Endodermal cell (in vitro differentiated cells): ENCODE measurements at places on chromosomes 1 and 21. TPM values are rescaled to one million over a fixed set of nuclear protein-coding genes. Genes with fewer than 3 reads are reported as not detected.

FALEC gene
- total RNA-seq, result 1.6 TPM in 1 of 3 replicates, not detected in the others

DNA sequence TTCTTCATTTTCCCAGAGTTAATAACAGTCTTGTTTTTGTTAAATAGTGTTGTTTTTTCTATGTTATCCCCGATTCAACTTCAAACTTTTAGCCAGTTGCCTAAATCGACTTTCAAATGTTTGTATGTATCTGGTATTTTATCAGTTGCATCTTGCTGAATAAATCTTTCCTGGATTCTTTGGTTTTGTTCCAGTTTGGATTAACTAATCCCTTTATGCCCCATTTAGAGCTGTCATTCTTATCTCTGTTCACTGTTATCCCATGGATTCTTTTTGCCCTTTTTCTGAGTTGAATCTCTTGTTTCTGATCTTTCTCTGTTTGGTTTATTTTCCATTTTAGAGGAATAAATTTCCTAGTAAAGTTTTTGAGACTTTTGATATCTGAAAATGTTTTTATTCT lies 31.1 kb upstream of the PTCH2 start:
- DNase-seq, result no peak

- DNase-seq, result no peak
These were observed 505.2 kb downstream of the SMYD3 start for GRCh38 chr1:246001837-246002230.

RIPPLY3 gene
- 27.5 to 31.1 TPM (median 28.0 TPM) in 3 replicates for total RNA-seq

RIIAD1 gene
- total RNA-seq, result not detected in 3 replicates

DNA sequence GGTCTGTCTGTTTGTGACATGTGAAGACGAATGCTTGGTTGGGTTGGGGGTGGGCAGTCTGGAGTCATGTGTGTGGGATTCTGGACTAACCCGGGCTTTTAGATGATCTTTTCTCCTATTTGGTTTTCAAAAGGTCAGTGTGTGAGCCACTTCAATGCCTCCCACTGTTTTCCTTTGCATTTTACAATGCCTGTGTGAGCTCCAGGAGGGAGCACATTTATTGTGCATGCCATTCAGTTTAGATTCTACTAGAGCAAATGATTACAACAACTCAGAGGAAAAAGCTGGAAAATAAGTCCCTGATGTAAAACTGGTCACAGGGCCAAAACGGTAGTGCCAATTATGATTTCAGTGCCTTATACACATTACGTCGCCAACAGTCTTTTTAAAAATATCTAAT lies 90.9 kb downstream of the LYPLAL1 start:
- no peak for DNase-seq

DNA sequence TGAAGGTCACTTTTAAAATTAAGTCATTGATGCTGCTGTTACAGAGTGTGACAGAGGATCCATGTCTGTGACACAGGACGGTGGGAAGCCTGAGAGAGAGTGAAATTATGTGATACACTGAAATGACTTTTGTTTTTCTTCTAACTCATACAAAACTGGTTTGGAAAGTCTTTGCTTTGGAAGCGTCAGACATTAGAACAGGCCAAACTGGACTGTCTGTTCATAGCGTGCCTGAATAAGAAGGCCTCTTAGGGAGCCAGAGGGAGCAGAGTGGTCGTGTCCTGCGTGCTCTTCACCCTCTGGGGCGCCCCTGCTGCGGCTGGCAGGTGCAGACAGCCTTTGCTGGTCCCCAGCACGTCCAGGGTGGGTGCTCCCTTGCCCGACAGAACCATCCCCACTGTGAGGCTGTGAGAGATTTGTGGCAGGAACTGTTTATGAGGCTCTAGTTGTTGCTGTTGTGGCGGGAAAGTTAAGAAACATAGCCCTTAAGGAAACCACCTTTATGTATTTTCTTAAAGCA lies 19.7 kb upstream of the PGD start:
- no peak for DNase-seq

GRCh38 chr1:183243161-183244050 lies 57.3 kb downstream of the LAMC2 start:
- no peak for DNase-seq

CRABP2 gene
- 224 and 243 TPM in 2 replicates for total RNA-seq

GRCh38 chr1:204799630-204800029 lies 71.0 kb upstream of the NFASC start:
- DNase-seq, result no peak

LIPI gene
- not detected in 2 replicates for total RNA-seq

GCLM gene
- 14.0 and 17.4 TPM in 2 replicates for total RNA-seq

DNA sequence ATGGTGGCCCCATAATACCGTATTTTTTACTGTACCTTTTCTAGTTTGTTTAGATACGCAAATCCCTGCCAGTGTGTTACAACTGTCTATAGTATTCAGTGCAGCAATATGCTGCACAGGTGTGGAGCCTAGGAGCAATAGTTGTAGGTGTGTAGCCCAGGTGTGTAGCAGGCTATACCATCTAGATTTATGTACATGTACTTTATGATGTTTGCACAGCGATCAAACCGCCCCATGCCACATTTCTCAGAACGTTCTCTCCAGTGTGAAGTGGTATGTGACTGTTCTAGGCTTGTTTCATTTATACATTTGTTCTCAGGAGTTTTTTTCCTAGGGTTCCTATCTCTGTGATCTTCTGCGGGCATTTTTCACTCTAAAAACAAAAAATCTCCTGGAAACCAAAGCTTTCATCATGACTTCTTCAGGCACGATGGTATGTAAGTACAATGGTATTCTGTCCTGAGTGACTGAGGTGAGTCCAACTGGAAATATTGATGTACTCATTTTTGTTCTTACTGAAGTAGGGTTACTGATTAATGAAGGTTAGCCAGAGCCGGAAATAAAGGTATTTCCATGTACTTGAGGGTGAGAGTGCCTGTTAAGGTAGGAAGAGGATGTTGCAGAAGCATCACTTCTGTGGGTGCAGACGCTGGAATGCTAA lies 153.0 kb downstream of the GABPA start:
- DNase-seq, result no peak

- no peak for DNase-seq
These were observed 1355.7 kb downstream of the BRINP3 start for GRCh38 chr1:189121941-189122340.

GRCh38 chr21:40507978-40508377 lies 339.0 kb downstream of the DSCAM start:
- no peak for DNase-seq

COL24A1 gene
- total RNA-seq, result 0.43 and 0.84 TPM in 2 replicates

GRCh38 chr1:78145105-78145580 lies 99.4 kb downstream of the GIPC2 start:
- peak; percentile 73 for DNase-seq

- no peak for DNase-seq
These were observed 67.1 kb downstream of the CD58 start for GRCh38 chr1:116503546-116504307.

DNA sequence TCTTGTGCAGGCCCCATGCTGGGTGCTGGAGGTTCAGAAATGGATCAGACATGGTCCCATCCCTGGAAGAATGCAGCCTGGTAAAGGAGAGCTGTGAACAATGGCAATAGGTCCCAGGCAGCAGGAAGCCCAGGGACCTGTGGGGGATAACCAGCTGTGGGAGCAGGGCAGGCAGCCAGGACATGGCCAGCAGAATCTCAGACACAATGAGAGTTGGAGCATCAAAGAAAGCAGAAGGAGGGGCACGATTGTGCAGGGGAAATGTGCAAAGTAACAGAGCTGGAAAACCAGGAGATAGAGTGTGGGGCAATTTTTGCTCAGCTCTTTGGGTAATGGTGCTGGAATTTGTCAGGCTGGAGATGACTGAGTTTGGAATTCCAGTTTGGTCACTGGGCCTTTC lies 44.3 kb downstream of the C8B start:
- DNase-seq, result no peak

DNA sequence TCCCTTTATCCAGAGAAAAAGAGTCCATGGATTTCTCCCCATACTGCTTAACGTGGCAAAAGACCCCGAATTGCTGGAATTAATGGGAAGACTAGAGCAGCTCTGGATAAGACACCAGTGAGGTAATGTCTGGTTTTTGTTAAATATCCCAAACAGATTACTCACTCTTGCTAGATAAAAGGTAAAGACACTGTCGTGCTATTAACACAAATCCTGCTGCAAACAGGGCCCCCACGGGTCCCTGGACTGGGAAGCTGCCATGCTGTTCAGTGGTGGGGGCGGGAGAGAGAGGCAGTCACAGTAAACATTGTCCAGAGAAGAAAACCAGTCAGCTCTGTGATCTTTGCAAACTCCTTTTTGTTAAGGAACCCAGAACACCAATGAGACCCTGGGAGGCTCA lies 15.2 kb upstream of the SRP9 start:
- no peak for DNase-seq

TOR3A gene
- total RNA-seq, result 21.9 and 23.4 TPM in 2 replicates

MPL gene
- 0.36 and 0.64 TPM in 2 replicates for total RNA-seq

TPTE gene
- not detected in 2 replicates for total RNA-seq

DNA sequence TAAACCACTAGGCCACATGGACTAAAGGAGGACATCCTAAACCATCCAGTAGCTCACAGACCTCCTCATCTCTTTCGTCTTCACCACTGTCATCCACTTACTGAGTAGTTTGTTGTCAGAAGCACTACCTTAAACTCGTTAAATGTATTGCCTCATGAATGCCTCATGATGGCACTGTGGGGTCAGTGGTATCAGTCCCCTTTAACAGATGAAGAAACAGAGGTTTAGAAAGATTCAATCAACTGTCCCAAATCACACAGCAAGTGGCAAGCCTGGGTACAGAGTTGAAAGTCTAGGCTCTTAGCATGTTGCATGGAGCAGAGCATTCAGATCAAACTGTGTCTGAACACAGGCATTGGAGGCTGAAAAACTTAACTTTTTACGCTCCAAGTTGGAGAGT lies 183.6 kb upstream of the KIAA0040 start:
- peak; percentile 56 for DNase-seq

- peak; percentile 36 for DNase-seq
These were observed 91.1 kb downstream of the DMRTB1 start for GRCh38 chr1:53550201-53550741.

SLAMF8 gene
- total RNA-seq, result not detected in 3 replicates

DNA sequence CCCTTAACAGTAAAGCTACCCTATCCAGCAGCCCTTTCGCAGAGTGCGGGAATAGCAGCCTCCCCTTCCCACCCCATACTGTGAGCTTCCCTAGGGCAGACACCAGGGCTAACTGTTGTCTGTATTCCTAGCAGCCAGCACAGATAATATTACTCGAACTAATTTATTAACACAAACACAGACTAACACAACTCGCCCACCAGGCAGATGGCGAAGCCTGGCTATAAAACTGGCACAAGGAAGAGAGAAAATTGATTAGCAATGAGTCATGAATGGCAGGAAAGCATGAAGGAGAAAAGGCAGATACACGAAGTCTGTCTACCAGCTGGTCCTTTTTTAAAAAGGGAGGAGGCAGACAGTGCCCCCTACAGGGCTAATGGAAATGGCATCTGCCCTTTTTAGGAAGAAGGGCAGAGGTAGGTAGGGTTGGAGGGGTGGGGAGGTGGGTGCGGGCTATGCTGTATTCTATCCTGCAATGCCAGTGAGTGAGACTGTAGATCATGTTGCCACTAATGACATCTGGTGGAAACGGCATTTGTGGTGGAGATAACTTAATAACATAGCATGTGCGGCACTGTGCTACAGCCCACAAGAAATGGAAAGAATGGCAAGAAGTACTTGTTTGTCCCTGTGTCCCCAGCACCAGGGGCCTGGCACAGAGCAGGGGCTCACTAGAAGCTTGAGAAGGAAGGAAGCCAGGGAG lies 30.6 kb upstream of the CTPS1 start:
- peak; percentile 95 for DNase-seq

DNA sequence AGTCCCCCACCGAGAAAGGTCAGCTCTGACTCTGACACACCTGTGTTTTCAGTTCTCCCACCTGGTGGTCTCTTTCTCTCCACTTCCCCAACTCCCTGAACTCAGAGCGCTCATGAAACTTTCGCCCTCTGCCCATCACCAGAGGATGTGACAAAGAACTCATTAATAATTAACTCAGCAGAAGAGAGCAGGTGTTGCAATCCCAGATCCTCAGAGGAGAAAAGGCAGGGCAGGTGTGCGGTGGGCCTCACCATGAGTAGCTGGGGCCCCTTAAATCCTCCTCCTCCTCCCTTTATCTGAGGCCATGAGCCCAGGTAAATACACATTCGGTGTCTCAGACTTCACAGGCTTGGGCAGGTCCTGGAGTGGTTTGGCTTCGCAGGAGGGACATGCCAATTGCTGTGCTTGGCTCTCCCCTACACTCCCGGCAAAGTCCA lies 1.7 kb upstream of the LAMB3 start:
- no peak for DNase-seq

RGS18 gene
- total RNA-seq, result not detected in 3 replicates

- DNase-seq, result no peak
These were observed 26.3 kb downstream of the CAPN9 start for GRCh38 chr1:230773396-230774033.

- DNase-seq, result peak; percentile 23
These were observed 231.3 kb downstream of the SETD4 start for GRCh38 chr21:35829067-35829466.

DNA sequence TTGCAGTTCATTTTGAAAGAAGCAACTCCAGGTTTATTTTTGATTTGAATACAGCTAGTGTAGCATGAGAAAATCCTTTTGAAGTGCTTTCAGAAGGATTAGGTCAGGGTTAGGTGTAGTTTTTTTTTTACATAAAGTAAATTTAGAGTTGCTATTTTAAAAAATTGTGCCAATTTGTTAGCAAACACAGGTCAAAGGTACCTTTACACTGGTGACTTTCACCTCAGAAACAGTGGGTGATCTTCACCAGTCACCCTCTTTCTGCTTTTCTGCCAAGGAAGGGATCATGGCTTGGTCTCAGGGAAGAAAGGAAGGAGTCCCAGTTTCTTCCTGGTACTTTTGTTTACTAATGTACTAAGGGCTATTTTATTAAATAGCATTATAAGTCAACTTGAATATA lies 111.5 kb downstream of the SDCCAG8 start:
- DNase-seq, result no peak

DNA sequence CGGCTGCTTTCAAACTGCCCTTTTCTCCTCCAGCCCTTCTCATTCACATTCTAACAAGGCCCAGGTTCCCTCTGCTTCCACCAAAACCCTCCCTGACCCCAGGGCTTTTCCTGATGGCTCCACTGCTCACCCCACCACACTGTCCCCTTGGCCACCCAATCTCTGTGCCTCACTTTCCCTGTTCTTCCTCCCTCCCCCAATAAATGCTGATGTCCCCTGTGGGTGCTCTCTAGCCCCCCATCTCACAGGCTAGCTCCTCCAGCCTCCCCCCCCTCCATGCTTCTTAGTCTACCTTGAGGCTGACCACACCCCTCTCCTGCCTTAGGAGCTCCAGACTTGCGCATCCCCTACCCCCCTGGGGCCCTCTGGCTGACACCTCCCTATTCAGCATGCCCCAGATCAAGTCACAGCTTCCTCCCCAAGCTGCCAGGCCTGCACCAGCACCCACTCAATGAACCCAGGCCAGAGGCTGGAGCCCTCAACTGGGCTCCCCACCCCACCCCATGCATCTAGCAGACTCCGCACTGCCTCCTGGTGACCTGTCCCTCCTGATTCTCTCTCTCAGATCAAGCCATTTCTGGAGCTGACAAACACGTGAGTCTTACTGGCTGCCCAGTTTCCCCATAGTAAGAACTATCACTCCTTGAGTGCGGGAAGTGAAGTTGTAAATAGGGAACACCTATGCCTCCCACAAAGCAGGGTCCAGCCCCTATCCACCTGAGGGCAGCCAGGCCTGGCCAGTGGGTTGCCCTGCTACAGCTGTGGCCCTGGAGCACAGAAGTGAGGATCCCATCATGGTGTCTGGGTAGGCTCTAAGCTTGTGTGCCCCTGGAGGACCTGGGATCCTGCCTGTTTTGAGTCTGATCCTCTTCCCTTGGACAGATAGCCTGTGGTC lies 117.9 kb downstream of the DMRTB1 start:
- DNase-seq, result peak; percentile 77

GRCh38 chr1:50454911-50455310 lies 31.7 kb upstream of the DMRTA2 start:
- no peak for DNase-seq
